ENCODE measurements at places on chromosomes 16 and 17. TPM values are rescaled to one million over a fixed set of nuclear protein-coding genes. Genes with fewer than 3 reads are reported as not detected.

ZNF423 gene
- total RNA-seq = 14.6 TPM

HCRT gene
- total RNA-seq = not detected

DNA sequence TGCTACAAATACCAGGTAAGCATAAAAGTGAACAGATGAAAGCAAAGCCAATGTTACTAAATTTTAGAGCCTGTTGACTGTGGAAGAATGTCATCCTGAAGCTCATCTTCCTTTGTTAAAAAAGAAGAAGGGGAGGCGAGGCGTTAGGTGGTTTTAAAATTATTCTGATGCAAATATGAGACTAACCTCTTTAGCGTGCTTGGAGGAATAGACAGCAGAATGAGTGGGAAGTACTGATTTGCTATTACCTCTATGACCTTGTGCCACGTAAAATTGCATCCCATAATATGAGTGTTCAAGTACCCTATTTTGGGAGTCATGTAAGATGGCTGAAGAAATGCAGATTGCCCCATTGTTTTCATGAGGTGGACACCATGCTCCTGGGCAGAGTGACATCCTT is 95.7 kb downstream of the ELAC2 start:
- H3K4me3 ChIP-seq = no peak overlapping the region
- no peaks in the 10 kb centered on the region for H3K27me3 ChIP-seq
- no peak for DNase-seq
- H3K36me3 ChIP-seq = no peaks in the 10 kb centered on the region
- no peaks in the 10 kb centered on the region for H3K4me1 ChIP-seq
- H3K27ac ChIP-seq = no peak overlapping the region

- peak overlapping the region; percentile 81 for H3K27ac ChIP-seq
- no peaks in the 10 kb centered on the region for H3K27me3 ChIP-seq
- H3K36me3 ChIP-seq = no peaks in the 10 kb centered on the region
Measured at GRCh38 chr16:49789616-49790015, 66.3 kb downstream of the ZNF423 start.

- H3K36me3 ChIP-seq = no peaks in the 10 kb centered on the region
- no peak for DNase-seq
- H3K4me1 ChIP-seq = no peaks in the 10 kb centered on the region
- H3K27ac ChIP-seq = no peak overlapping the region
Measured at GRCh38 chr16:19542138-19542821, 13.2 kb upstream of the VPS35L start.

DNA sequence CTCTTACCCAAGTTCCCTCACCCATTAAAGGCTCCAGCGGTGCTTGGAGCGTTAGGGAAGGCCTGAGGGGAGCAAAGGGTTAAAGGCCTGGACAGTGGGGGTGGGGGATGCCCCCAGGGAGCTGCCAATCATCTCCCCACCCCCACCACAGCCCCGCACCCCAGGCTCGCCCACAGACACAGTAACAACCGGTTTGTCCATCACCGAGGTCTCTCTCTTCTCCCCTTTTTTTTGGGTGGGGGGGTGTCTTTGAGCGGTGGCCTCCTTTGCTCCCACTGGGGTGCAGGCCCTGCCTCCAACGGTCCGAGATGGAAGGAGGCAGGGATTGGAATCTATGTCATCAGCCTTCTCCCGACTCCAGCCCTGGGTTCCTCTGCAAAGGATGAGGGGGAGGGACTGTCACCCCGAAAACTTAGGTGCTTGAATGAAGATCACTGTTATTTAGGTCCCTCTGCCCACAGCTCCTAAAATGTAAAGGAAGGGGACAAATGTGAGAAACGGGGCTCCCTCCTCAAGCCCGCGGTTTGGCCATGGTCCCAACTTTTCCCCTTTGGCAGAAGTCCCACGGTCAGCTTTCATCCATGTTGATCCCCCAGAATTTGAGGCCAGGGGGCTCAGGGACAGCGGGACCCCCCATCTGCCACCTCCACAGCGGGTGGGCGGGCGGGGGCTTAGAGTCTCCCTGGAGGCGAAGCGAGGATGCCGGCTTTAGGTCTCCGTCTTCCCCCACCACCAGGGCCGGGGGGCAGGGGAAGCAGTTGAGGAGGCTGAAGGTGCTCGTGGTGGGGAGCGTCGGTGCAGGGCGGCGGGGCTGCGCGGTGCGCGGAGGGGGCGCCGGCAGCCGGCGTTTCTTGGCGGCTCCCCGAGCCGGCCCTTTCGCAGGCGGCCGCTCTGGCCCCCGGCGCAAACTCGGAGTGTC is 1.7 kb downstream of the EPOP start:
- H3K4me3 ChIP-seq = no peak overlapping the region
- H3K36me3 ChIP-seq = no peaks in the 10 kb centered on the region
- peaks cover 12% of the 10 kb centered on the region for H3K4me1 ChIP-seq
- H3K27me3 ChIP-seq = peaks cover 35% of the 10 kb centered on the region

DNA sequence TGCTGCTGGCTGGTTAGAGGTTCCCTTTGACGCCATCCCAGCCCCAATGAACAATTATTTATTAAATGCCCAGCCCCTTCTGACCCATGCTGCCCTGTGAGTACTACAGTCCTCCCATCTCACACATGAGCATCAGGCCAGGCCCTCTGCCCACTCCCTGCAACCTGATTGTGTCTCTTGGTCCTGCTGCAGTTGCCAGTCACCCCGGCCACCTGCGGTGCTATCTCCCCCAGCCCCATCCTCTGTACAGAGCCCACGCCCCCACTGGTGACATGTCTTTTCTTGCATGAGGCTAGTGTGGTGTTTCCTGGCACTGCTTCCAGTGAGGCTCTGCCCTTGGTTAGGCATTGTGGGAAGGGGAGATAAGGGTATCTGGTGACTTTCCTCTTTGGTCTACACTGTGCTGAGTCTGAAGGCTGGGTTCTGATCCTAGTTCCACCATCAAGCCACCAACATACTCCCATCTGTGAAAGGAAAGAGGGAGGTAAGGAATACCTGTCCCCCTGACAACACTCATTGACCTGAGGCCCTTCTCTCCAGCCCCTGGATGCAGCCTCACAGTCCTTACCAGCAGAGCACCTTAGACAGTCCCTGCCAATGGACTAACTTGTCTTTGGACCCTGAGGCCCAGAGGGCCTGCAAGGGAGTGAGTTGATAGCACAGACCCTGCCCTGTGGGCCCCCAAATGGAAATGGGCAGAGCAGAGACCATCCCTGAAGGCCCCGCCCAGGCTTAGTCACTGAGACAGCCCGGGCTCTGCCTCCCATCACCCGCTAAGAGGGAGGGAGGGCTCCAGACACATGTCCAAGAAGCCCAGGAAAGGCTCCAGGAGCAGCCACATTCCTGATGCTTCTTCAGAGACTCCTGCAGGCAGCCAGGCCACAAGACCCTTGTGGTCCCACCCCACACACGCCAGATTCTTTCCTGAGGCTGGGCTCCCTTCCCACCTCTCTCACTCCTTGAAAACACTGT is 11.3 kb downstream of the CX3CL1 start:
- H3K27me3 ChIP-seq = no peaks in the 10 kb centered on the region
- no peak for DNase-seq
- no peaks in the 10 kb centered on the region for H3K4me1 ChIP-seq
- peak overlapping the region; percentile 23 for H3K27ac ChIP-seq

GRCh38 chr16:56967733-56968132 is 6.0 kb downstream of the CETP start:
- H3K4me1 ChIP-seq = no peaks in the 10 kb centered on the region
- H3K36me3 ChIP-seq = no peaks in the 10 kb centered on the region
- no peak overlapping the region for H3K4me3 ChIP-seq
- H3K27me3 ChIP-seq = no peaks in the 10 kb centered on the region

DNA sequence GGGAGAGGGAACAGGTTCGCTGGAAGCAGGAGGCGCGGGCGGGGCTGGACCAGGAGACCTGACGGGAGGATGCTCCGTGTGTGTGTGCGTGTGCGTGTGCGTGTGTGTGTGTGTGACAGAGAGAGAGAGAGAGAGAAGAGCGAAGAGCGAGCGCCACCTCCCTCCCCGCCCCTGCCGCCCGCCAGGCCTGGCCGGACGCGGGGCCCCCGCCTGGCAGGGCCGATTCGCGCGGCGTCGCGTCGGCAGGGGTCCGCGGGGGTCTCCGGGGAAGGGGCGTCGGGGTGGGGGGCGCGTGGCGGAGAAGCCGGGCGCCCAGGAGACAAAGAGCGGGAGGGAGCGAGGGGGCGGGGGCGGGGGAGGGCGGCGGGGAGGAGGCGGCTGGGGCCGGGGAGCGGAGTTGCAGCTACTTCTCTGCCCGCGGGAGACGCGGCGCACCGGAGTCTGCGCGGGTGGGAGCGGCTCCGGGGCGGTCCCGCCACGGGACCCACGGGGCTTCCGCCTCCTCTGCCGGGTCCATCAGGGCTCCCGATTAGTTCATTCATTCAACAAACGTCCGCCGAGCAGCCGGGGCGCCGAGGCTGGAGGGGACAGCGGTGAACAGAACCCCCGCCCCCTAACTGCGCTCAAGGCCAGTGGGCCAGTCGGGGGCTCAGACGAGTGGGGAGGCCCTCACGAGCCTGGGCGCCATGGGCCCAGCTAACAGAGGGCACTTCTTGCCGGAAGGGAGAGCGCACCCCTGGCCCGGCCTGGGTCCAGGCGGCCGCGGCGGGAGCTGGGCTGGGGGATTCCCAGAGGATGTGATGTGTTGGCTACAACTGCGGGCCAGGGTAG is at the start of gene SAMD14:
Gene SAMD14 (minus strand): TSS at position 433 of the 831 bp plus-strand sequence. CDS start 5,201 bp downstream, outside the sequence.
- no peak for DNase-seq
- H3K4me1 ChIP-seq = no peaks in the 10 kb centered on the region
- no peaks in the 10 kb centered on the region for H3K27me3 ChIP-seq
- no peak within 1 kb of the TSS for H3K27ac ChIP-seq

- no peaks in the 10 kb centered on the region for H3K27me3 ChIP-seq
- H3K36me3 ChIP-seq = no peaks in the 10 kb centered on the region
- H3K27ac ChIP-seq = no peak overlapping the region
- no peaks in the 10 kb centered on the region for H3K4me1 ChIP-seq
- no peak for DNase-seq
- H3K4me3 ChIP-seq = no peak overlapping the region
Measured at GRCh38 chr16:2451851-2452320, 8.0 kb upstream of the TEDC2 start.

- no peak overlapping the region for H3K4me3 ChIP-seq
- no peak for DNase-seq
- H3K36me3 ChIP-seq = no peaks in the 10 kb centered on the region
- H3K27me3 ChIP-seq = no peaks in the 10 kb centered on the region
- no peaks in the 10 kb centered on the region for H3K4me1 ChIP-seq
Measured at GRCh38 chr17:66357037-66357436, 54.6 kb downstream of the PRKCA start.

DNA sequence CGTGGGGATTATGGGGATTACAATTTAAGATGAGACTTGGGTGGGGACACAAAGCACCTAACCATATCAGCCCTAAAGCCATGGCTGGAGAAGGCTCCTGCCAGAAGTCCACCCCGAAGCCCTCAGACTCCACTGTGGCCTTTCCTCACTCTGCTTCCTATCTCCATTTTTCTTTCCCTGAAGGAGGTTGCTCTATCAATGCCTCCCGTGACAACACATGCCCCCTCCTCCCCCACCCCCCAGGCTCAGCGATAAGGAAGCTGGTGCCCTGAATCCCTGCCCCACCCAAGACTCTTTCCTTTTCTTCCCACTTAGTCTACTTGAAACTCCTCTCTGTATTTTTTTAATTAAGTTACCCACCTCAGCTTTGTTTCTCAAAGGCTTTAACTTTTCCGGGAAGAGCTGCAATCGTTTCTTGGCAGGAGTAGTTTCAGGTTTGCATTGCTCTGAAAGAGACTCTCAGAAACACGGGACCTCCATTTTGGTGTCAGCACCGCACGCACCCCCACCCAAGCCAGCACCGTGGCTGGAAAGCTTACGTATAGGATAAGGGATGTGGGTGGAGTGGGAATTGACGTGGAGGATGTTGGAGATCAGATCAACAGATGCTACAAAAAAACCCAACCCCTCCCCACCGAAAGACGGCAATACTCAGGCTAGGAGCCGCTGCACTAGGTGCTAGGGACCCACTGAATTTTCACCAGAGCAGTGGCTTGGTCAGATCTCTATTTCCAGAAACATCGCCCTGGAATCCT is 15.2 kb upstream of the CA4 start:
- no peak for DNase-seq
- H3K27ac ChIP-seq = peak overlapping the region; percentile 73
- no peaks in the 10 kb centered on the region for H3K4me1 ChIP-seq
- H3K4me3 ChIP-seq = peak overlapping the region; percentile 60
- H3K36me3 ChIP-seq = no peaks in the 10 kb centered on the region
- peaks cover 10% of the 10 kb centered on the region for H3K27me3 ChIP-seq

DNA sequence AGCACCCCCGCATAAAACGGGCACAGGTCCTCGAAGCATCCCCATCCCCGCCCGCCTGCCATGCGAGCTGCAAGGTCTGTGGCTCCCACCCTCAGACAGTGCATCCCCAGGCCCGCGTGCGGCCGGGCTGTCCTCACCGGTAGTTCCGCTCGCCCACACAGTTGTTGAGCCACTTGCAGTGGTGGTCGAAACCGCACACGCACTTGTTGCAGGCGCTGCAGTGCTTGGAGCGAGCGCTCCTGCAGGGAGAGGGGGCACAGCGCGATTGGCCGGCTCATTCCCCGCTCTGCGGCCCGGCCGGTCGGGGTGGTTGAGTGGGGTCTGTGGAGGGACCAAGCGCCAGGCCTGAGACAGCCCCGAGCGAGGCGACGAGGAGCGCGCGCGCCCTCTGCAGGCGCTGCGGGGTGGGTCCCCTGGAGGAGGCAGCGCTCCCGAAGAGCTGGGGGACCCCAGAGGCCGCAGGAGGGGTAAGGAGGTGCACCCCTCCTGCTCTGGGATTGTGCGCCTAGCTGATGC is 6.0 kb upstream of the TPPP3 start:
- H3K36me3 ChIP-seq = no peaks in the 10 kb centered on the region
- no peaks in the 10 kb centered on the region for H3K4me1 ChIP-seq
- no peaks in the 10 kb centered on the region for H3K27me3 ChIP-seq

Measured in uterus (tissue), 4 donors.